Right atrium auricular region (tissue), 2 donors: ENCODE measurements at places on chromosomes 3 and 15.
A peak's percentile ranks its signal among the peaks of the same experiment; 100 is the strongest.

DNA sequence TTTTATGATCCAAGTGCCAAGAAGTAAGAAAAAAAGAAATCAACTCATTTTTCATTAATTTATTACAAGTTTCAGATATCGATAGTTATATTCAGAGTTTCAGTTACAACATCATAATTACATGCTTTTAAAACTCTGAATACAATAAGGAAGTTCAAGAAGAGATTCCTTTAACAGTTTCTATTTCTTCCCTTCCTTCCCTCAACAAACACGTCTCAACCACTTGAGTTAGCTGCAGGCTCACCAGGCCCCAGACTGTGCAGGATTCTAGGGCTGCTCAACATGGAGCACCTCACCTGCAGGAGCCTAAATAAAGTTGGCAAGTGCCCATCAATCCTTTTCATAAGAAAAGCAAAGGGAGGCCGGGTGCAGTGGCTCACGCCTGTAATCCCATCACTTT is 79.2 kb upstream of the FNDC3B start:
- DNase-seq, result no peak

DNA sequence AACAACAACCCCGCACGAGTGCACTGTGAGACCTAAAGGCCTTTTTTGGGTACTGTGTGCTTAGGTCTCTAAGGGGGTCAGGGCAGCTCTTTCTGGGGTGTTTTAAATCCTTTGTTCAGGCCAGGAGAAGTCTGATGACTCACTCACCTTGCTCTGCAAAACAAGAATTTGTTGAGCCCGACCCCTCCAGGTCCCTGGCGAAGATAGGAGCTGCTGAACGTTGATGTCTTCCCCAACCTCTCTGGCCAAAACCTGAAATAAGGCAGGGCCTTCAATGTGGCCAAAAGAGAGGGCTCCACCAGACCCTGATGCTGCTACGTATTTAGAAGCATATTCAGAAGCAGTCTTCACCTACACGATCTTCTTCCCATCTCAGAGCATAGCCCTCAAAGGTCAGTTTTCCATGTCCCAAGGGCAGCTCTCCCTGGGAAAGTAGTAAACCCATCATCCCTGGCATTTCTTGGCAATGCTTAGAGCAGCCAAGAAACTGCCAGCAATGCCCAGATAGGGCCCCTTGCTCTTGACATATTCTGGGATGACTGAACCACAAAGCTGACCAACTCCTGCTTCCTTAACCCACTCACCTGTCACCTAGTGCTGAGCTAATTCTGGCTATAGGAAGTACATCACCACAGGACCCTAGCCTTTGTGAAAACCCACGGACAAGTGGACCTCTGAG is 27.1 kb downstream of the CCDC13 start:
- peak; percentile 47 for DNase-seq

DNA sequence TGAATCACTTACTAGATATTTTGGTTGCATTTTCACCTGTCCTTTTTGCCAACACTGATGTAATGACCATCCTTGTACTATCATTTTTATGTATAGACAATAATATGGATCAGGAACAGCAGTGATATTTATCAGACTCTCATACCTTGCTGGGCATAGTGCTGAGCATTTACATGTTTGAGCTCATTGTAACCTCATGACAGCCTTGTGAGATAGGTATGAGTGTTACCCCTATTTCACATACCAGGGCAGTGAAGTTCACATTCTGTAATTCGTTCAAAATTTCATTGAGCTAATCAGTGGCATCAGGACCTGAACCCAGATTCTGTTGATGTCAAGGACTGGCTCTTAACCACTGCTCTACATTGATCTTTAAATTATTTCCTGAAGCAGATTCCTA is 221.5 kb upstream of the TBL1XR1 start:
- no peak for DNase-seq

DNA sequence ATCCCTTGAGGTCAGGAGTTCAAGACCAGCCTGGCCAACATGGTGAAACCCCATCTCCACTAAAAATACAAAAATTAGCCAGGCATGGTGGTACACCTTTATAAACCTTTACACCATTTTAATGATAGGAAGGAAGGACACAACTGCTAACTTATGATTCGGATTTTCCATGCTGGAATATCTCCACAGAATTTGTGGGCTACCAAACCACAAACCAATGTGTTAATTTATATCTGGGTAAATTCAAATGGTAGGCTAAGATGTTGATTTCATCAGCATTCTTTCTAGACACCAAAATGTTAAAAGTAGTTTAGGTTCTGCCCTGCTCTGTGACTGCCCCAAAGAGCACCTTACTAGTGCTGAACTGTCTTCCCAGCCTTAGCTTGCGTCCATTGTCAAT is 72.8 kb downstream of the POLQ start:
- no peak for DNase-seq

GRCh38 chr15:58934114-58934447 is 602 bp upstream of the SLTM start:
- no peak for DNase-seq

GRCh38 chr15:32723171-32723948 is 5.6 kb downstream of the GREM1 start:
- DNase-seq, result no peak

DNA sequence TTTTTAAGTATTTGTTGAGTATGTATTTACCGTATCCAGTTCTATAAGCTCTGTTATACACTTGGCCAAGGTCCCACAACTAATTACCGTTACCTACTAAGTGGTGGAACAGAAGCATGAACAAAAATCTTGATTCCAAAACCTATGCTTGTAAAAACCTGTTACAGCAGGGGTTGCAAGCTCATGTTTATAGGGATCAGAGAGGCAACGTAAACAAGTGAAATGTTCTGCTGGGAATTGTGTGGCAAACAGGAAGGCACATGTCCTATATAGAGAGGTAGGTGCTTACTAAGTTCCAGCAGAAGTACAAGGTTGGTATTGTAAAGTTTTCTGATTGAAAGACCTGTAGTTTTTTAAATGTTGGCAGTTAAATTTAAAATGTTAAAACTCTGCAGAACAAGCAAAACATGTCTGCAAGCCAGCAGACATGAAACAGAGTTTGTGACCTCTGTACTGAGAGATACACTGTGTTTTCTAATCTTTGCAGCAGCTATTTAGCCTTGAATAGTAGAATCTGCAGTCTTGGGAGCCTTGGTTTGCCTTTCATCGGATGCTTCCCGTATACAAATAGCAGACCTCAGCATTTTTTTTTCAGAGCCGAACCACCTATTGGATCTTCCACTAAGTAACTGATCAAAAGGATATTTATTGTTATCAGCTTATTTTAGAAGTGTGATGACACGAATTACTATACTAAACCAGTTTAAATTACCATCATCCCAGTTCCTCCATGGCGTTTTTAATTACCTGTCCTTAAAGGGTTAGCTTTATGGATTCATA is 11.4 kb downstream of the IREB2 start:
- no peak for DNase-seq

DNA sequence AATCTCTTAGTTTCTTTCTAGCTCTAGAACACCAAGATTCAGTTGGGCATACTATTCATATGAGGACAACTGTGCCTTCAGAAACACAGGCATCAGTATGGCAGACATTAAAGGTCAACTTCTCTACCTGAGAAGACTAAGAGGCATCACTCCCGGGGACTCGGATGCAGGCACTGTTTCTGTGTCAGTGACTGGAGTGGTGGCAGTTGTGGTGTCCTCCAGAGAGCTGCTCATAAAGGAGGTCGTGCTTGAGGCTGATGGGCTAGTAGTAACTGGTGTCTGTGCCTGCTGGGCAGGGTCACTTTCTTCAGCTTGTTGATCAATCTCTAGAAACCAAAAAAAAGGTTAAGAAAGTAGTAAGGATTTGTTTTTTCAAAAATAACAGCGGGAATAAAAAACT is 75.2 kb downstream of the FBXL22 start:
- DNase-seq, result no peak

GRCh38 chr15:68571582-68571981 is 7.2 kb upstream of the CORO2B start:
- DNase-seq, result no peak

DNA sequence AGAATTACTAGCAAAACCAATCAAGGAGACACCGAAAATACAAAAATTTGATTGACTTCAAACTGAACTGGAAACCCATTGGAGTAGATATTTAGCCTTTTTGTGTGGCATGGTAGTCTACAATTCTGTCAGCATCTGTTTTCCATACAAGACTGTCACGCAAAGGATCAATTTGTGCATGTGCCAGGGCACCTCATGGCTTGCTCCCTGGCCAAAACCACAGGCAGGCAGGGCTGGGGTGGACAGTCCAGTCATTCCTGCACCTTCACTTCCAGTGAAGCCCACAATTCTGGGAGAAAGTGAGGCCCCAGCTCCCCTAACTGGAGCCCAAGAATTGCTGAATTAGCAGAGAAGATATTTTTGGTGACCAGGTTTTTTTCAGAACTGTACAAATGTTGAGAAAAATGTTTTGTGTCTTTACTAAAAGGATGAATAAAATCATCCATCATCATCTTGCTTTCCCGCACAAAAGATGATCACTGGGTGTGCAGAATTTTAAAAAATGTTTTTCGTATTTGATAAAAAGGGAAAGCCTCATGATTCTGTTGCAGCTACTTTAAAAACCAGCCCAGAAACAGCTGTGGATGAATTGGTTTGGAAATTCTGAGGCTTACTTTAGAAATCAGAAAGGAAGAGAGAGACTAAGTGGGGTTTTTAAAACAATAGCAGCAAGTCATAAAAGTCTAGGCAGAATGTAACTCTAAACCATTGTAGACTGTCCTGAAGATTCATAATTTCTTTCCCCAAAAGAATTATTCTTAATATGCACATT is 86.4 kb downstream of the PCCB start:
- no peak for DNase-seq

GRCh38 chr3:176739159-176739558 is 458.1 kb downstream of the TBL1XR1 start:
- no peak for DNase-seq

GRCh38 chr3:191568206-191568605 is 107.2 kb downstream of the PYDC2 start:
- no peak for DNase-seq

- DNase-seq, result no peak
These were observed 13.6 kb upstream of the CSK start for GRCh38 chr15:74768099-74768770.

- DNase-seq, result peak; percentile 64
These were observed 25.6 kb upstream of the FAM174B start for GRCh38 chr15:92681141-92681631.

GRCh38 chr15:88028024-88028423 is 228.5 kb downstream of the NTRK3 start:
- no peak for DNase-seq

DNA sequence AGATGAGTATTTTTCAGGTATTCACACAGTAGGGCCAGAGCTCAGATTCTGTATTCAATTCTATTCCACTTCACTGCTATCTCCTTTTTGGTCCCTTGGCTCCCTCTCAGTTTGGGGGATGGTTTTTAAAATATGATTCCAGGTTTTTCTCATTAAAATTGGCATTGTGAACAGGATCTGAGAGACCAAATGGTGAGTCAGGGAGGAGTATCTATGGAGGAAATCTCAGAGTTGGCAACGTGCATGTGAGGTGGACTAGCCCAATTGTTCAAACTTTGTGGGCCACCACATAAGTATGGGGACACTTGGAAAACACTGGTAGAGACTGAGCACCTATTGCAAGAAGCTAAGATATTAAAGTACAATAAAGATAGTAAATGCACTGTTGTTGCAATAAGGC is 53.9 kb upstream of the TTC14 start:
- DNase-seq, result no peak

GRCh38 chr3:74844428-74844827 is 230.0 kb upstream of the CNTN3 start:
- no peak for DNase-seq

DNA sequence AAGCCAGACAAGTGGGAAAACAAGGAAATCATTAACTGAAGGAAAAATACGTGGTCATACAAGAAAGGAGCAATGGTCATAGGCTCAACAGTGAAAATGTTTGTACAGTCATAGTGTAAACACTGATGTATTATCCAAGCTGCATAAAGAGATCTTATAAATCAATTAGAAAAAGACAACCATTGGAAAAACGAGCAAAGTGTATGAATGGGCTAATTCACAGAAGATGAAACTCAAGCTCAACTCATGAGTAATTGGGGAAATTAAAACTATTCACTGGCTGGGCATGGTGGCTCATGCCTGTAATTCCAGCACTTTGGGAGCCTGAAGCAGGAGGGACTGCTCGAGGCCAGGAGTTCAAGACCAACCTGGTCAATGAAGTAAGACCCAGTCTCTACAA is 6.4 kb upstream of the IGF2BP2 start:
- no peak for DNase-seq

- no peak for DNase-seq
These were observed 451.5 kb upstream of the MDFIC2 start for GRCh38 chr3:70763894-70764293.

DNA sequence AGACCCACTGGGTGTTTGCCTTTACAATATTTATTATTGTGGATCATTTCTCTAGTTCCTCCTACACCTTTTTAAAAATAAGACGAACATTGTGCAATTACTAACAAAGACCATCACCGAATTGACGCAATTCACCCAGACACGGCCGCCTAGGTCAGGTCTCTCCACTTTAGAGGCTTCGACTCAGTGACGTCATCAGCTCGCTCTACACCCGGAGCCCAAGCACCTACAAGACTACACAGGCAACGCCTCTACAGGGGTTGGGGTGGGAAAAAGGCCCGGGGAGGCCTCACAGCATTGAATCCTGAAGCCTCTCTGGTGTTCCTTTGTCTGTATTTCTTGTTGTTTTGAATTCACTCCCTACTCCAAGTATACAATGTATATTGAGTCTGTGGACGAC is 16.6 kb downstream of the ZIC4 start:
- no peak for DNase-seq

GRCh38 chr3:194485881-194486539 is 792 bp downstream of the ATP13A3 start:
- DNase-seq, result peak; percentile 59

DNA sequence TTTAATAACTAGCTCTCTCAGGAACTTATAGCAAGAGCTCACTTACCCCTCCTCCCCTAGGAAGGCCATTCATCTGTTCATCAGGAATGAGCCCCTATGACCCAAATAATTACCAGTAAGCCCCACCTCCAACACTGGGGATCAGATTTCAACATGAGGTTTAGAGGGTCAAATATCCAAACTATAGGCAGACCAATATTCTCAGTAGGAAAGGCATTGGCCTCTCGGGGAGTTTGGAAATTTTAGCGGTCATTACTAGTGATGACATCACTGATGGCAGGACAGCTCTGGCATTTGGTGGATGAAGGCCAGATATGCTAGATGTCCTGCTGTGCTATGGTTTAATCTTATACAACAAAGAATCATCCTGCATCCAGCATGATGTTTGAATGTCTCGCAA is 15.2 kb upstream of the CD47 start:
- no peak for DNase-seq

GRCh38 chr3:176987901-176988650 is 209.2 kb downstream of the TBL1XR1 start:
- no peak for DNase-seq

GRCh38 chr3:147343926-147344325 is 62.4 kb downstream of the ZIC4 start:
- no peak for DNase-seq

- no peak for DNase-seq
These were observed 86.0 kb upstream of the MFGE8 start for GRCh38 chr15:88998980-88999713.

DNA sequence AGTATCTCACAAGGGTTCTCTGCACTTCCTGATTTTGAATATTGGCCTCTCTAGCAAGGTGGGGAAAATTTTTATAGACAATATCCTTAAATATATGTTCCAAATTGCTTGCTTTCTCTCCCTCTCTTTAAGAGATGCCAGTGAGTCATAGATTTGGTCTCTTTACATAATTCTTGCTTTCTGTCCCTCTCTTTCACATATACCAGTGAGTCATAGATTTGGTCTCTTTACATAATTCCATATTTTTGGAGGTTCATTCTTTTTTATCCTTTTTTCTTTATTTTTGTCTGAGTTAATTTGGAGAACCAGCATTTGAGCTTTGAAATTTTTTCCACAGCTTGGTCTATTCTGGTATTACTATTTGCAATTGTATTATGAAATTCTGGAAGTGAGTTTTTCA is 77.7 kb upstream of the NUDT16 start:
- DNase-seq, result no peak
